ENCODE measurements at places on chromosomes 7 and 10.

DNA sequence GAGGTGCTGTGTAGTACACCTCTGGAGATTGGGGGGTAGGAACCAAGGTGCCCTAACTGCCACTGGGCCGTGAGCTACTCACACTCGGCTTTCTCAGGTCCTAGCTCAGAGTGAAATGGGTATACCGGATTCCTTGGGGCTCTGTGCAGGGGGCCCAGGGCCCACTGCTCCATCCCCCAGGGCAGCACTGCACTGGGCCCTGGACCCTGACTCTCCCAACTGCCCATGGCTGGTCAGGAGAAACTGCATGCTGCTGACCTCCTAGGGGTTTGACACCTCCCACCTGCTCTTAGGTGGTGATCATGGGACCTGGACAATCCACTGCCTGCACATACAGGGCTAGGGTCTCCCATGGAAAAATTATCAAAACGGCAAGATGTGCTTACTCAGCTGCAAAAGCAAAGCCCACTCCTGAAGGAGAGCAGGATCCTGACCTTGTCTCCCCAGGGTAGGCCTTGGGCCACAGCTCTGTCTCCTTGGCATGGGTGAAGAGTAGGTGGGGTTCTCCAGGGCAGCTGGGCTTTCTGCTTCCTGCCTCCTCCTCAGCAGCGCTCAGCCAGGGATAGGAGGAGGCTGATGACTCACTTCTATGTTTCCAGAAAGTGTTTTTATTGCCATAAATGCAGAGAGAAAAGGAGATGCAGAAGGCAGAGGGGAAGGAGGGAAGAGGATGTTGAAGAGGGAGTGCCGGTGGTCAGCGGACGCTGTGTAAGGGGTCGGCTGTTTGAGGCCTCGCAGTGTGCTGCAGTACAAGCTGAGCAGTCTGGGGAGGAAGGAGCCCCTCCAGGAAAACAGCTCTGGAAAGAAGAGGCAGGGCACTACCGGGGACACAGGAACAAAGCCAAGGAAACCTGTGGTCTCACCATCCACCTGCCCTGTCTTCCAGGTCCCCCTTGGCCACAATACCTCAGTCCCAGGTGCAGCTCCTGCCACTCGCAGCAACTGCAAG lies 107.8 kb downstream of the ARHGAP22 start:
- no peak for DNase-seq

DNA sequence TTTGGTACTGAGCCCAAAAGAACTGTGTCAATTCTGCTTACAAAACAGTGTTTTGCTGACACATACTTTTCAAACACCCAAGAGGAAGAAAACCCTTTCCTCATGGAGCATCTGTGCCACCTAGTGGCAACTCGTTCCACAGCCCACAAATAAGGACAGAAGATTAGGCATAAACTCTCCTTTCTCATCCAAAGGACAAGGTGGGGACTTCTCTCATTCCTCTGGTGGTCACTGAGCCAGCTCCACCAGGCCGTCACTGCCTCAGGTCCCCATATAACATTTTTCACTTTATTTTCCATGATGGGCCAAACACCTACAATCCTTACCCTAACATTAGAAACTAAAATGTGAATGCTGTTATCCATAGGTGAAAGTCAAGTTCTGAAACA lies 76.9 kb downstream of the RNF216 start:
- peak; percentile 69 for DNase-seq

GRCh38 chr7:74495112-74496086 lies 41.7 kb downstream of the GTF2IRD1 start:
- no peak for DNase-seq

DNA sequence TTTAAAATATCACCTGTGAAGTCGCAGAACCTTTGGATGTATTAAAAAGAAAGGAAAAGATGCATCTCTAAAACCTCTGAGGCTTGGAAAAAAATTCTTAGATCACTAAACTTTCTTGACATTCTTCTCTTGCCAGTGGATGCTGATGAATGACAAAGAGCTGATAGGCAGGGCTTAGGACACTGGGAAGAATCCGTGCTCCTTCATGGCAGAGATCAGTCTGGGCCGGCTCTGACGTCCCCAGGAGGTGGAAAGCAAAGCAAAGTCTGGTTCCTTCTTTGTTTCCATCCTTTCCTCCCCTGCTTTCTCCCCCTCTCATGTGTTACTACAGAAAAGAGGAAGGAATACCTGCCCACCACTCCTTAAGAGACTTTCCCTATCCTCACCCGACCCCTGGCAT lies 161.9 kb downstream of the PRKCQ start:
- no peak for DNase-seq

DNA sequence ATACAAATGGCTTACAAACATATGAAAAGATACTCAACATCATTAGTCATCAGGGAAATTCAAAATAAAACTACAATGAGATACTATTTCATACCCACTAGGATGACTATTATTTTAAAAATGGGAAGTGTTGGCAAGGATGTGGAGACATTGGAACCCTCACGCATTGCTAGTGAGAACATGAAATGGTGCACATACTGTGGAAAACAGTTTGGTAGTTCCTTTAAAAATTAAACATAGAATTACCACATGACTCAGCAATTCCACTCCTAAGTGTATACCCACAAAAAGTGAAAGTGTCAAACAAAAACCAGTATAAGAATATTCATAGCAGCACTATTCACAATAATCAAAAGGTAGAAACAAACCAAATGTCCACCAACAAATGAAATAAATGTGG lies 48.5 kb upstream of the SHTN1 start:
- DNase-seq = no peak

- DNase-seq = no peak
Observed at GRCh38 chr7:85682833-85683620, 496.2 kb upstream of the SEMA3D start.

DNA sequence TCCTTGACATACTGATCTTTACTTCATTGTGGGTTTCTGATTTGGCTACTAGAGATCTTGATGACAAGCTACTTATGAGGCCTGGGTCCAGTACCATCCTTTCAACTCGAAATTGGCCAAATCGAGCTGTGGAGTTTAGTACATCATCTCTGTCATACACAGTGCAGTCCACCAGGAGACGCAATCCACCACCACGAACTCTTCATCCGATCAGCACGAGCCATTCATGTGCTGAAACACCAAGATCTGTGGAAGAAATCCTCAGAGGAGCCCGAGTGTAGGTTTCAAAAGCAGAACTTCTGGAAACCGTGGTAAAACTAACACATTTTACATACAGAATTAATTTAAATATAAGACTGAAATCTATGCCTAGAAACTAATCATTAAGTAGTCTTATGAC lies 14.2 kb downstream of the DNAJC9 start:
- no peak for DNase-seq

DNA sequence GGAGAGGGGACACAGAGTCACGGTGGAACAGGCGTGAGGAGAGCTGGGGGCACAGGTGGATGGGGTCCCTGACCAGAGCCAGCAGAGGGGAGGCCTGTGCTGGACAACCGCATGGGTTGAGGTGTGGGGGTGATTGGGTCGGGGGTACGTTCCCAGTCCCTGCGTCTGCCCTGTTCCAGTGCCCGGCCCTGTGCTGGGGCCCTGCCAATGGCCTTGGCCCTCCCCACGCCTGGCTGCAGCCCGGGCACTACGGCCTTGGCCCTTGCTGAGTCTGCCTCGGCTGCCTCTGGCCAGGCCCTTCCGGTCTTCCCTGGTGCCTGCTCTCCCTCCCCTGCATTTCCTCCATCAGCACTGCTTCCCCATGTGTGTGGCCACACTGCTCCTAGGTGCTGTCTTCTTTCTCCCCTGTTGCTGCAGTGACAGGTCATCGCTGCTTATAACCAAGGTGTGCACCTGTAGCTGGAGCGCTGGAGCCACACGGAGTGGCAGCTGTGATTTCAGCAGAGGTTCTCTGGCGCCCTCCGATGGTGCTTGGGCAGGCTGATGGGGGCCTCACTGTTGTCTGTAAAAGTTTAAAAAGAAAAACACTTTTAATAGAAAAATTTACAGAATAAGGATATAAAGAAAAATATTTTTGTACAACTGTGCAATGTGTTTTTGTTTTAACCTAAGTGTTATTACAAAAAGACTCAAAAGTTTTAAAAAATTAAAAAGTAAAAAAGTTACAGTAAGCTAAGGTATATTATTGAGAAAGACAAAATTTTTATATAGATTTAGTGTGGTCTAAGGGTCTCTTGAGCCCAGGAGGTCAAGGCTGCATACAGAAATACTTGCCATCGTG lies 45.2 kb upstream of the BHLHA15 start:
- DNase-seq = peak; percentile 18

DNA sequence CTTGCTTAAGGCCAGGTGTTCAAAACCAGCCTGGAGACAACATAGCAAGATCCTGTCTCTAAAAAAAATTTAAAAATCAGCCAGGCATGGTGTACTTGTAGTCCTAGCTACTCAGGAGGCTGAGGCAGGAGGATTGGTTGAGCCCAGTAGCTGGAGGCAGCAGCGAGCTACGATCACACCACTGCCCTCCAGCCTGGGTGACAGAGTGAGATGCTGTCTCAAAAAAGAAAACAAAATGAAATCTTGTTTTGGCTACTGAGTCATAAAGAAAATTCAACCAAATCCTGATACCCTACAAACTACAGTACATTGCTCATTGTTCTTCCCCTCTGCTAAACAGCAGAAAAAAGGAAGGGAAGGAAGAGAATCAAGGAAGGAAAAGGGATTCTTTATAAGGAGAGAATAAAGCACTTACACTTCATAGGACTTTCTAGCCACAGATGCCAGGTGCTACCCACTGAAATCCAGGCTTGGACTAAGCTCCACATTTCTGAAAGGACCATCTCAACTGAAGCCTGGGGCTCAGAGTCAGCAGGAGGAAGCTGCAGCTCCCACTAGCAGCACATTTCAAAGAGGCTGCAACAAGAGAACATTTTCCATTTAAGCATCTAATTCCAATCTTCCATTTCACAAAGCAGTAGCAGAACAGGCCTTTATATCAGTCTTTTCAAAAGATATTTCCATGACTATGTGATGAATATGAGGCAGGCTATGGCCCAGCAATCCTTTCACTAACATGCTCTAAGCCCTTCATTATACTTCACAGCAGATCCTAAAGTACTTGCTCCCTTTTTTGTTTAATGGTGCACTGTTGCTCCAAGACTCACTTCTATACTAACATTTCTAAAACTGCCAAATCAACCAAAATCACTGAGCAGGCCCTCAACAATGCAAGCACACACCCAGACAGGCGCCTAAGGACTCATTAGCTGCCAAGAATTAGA lies 13.5 kb downstream of the TNPO3 start:
- no peak for DNase-seq

DNA sequence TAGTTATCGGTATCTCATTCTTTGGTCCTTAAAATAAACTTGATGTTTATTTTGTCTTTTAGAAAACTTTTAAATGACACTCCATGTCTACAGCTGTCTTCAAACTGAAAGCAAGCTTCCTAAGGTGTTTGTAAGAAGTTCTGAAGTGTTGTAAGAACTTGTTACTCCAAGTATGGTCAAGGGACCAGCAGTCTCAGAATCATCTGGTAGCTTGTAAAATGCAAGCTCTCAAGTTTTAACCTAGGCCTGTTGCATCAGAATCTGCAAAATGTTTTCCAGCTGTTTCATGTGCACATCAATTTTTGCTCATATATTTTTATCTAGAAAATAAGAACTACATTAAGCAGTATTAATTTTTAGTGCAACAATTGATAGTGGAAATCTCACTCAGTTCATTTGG lies 104.1 kb downstream of the THSD7A start:
- DNase-seq = no peak

DNA sequence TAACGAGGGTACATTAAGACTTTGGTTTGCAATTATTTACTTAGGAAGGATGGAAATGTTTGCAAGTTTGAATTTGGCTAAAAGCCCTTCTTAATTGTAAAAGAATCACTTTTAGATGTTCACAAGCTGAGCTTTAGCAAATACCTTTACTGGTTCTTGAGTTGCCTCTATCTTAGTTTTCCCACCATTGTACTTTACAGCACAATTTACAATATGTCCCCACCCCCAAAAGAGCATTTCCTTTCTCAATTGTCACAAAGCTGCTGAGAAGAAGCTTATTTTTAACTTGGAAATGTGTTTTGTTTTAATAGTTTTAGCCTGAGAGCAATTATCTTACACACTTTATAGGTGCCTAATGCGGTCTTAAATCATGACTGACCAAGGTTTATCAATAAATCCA lies 81.1 kb downstream of the MET start:
- DNase-seq = no peak

GRCh38 chr10:93749218-93749799 lies 8.4 kb upstream of the LGI1 start:
- no peak for DNase-seq

GRCh38 chr10:108801775-108802517 lies 1121.4 kb downstream of the XPNPEP1 start:
- no peak for DNase-seq

DNA sequence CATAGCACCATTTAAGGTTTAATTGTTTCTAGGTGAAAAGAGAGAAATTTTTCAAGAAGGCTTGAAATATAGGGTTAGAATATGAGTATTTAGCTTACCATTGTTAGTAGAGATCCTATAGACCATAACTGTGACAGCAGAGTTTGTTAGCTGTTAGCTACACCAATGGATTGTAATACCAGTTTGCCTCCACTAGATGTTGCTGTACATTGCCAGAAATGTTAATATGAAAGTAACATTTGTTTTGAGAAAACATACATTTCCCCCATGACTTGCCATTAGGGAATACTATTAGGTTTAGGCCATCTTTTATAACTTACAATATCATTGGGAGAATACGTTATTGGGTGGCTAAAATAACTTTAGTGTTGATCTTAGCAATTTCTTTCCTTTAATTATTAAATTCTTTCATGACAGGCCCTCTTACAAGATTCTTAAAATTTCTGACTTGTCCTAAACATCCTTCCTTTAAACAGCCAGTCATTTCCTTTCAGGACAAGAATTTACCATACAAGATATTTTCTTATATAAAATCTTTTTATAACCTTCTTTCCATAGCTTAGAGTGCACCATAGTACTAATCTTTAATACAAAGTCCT lies 39.5 kb downstream of the ZNF117 start:
- DNase-seq = no peak

DNA sequence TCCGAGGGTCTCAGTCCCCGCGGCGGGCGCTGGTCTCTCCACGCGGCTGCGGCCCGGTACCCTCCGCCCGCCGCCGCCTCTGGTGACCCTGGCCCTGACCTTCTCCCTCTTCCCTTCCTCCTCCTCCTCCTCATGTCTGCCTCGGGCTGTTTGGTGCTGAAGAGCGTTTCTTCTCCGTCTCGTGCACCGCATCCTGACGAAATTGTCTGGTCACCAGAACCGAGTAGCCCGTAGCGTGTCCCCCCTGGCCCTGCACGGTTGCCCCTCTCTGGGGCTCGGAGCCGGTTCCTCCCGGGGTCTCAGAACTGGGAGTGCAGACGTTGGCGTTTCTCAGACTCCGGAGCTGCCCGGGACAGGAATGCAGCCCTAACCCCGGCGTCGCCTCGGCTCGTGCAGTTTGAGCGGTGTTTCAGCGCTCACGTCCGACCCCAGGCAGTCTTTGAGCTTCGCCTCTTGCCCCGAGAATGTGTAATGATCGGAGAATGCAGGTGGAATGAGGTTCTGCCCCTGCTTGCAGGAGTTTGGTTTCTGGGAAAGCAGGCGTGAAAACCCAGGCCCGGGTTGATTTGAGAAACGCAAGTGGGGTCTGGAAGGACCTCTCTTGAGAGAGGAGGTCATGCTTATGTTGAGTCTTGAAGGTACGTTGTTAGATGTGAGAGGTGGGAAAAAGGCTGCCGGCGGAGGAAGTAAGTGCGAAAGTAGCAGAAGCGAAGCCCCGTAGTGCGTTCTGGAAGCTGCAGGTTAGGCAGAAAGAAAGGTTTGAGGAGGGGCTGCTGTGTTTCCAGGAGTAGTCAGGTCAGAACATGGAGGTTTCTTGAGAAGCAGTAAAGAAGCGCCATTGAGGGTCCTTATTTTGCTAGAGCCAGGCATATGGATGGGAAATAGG lies 743 bp downstream of the RBM17 start:
- DNase-seq = no peak
